Cerebellar nuclear complex (tissue), 1 donor: ENCODE measurements at places on chromosomes 12 and 14.

DNA sequence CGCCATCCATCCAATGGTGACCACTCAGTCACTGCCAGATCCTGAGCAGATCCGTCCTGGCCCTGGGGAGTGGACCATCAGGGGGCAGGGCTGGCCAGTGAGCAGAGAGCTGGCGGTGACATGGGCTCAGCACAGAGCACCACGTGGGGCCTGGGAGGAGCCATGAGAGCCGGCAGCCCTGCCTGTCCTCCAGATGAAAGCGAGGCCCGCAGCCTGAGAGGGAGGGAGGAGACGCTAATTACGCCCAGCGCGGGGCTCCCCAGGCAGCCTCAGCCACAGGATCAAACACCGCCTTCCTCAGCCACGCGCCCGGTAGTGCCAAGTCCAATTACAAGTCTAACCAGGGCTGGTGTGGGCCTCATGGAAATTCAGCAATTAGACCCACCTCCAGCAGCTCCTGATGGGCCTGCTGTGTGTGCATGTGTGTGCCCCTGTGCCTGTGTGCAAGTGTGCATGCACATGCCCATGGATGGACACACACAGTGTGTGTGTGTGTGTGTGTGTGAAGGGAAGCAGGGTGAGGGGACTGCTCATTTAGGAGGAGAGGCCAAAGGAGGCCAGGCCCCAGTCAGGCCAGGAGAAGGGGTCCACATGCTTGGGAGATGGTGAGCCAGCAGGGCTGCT is 68.0 kb downstream of the KIF26A start:
- no peak for DNase-seq

DNA sequence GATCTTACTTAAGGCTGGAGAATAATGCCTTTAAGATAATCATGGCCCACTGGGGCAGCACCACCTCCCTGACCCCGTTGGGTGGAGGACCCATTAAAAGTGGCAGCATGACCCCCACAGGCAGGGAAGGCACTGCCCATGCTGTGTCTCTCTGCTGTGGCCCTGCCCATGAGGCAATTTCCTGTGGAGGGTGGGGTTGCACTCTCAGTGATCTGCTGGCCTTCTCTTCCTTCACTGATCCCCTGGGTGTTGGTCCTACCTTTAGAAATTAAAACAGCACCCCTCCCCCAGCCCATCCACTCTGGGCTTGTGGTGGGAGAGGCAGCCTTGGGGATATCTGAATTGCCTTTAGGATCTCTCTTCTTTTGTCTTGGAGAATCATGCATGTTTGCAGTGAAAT is 17.3 kb downstream of the KLRK1 start:
- no peak for DNase-seq

DNA sequence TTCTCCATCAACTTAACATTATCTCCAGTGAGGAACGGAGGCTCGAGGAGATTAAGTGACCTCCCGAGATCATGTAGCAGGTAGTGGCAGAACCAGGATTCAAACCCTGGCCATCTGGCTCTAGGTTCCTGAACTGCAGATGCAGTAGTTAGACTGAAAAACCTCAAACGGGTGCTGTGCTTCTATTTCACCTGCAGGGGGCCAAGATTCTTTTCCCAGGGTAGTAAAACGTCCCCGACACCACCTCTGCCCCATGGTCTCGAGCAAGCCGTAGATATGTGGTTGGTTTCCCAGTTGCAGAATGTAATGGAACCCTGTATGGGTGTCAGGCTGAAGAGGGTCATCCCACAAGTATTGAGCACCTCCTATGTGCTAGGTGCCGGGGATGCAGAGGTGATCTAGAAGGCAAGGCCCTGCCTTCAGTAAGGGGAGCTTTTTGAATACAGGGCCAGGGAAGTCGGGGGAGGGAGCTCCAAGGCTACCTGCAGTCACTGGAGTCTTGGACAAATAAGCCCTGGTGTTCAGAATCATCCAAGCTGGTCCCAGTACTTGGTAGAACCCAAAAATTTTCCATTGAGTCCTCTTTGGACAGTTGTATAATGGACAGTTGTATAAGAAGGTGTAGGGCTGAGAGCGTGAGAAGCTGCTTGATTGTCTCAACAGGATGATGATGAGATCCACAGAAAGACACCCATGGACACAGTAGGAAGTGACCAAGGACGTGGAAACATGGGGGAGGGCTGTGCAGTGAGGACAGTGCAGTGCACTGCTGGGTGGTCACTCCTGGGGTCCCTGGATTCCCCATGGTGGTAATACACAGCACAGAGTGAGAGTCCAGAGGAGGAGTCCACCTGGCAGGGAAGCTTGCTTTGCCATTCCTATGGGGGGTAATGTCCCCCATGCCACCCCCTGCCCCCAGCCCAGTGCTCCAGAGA is 197.2 kb downstream of the CHST11 start:
- DNase-seq: no peak

DNA sequence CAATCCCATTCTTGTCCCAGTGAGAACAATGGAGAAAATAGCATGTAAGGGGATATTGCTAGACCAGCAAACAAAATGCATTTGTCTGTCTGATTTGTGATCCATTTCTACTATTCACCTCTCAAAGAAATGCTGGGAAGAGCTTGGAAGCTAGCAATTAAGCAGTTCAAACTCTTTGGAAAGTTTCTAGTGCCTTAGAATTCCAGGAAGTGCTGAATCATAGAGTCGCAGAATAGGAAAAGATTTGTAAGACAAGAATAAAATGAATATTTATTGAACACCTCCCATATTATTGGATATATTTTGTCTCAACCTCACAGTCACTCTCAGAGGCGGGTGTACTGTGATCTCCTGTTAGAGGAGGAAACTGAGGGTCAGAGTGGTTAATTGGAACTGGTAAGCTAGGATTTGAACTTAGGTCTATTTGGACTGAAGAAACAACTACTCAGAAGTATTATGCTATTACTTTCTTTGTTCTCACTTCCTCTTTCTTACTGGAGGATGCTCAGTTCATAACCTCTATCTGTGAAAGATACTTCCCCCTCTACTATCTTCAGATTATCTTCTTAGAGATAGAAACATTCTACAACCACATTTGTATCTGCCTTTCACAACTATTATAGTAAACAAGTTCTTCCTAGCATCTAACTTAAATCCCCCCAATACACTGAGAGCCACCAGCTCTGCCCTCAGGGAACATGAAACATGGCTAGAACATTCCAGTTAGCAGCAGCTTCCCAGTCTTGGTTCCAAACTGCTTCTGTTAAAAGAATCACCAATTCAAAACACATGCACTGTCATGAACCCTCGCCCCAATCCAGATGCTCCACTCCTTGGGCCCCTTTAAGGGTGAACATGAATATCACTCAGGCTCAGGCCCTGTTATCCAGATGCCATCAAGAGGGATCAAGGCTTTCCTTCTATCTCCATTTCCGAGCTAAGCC is 64.2 kb downstream of the DRAM1 start:
- DNase-seq: no peak

DNA sequence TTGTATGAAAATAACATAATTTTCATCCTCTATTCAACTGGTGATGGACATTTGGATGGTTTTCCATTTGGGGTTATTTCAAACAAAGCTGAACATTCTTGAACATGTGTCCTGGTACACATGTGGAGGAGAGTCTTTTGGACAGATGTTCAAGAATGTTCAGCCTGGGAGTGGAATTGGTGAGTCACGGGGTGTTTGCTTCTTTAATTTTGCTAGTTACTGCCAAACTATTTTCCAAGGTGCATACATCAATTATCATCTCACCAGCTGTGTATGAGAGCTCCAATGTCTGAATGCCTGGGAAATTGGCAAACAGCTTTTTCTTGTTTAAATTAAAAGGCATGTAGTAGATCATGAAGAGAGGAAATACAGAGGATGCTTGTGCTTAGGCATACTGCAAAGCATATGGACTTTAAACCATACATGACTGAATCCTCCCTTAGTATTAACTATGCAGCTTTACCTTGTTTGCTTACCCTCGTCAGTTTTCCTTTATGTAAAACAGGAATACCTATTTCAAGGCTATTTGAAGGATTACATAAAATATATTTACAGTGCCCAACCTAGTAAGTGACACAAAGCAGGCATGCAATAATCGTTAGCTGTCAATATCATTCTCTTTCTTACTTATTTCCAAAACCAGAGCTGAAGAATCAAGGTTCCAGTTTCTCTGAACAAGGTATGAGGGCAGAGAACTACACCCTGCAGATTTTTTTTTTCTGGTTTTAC is 152.1 kb downstream of the ITPR2 start:
- no peak for DNase-seq

GRCh38 chr12:124696693-124697476 is 129.5 kb upstream of the NCOR2 start:
- DNase-seq: no peak

- DNase-seq: no peak
These were observed 41.7 kb upstream of the NID2 start for GRCh38 chr14:52110441-52111086.

- DNase-seq: no peak
These were observed 340.9 kb downstream of the BCL11B start for GRCh38 chr14:98931126-98931525.

GRCh38 chr12:5220099-5220498 is 176.4 kb downstream of the KCNA5 start:
- no peak for DNase-seq

GRCh38 chr12:29818916-29819623 is 35.3 kb upstream of the TMTC1 start:
- no peak for DNase-seq

- no peak for DNase-seq
These were observed 13.2 kb downstream of the TCL1B start for GRCh38 chr14:95699412-95699811.

- DNase-seq: no peak
These were observed 8.6 kb downstream of the TUNAR start for GRCh38 chr14:95885278-95885677.

GRCh38 chr12:103998976-103999375 is 33.3 kb downstream of the TDG start:
- DNase-seq: no peak

DNA sequence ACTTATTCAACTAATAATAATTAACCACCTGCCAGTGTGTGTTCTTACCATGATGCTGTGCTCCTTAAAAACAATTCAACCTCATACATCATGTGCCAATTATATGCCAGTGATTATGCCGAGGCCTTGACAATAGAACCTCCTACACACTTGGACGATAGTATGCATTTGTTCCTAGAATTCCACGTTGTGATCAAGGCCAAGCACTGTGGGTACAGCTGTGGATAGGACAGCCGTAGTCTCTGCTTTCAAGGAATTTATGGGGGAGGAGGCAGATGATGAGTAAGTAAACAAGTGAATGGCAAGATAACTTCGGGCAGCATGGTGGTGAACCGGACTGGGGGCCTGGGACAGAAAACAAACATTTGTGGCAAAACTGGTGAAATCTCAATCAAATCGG is 18.0 kb upstream of the MYO1H start:
- no peak for DNase-seq

DNA sequence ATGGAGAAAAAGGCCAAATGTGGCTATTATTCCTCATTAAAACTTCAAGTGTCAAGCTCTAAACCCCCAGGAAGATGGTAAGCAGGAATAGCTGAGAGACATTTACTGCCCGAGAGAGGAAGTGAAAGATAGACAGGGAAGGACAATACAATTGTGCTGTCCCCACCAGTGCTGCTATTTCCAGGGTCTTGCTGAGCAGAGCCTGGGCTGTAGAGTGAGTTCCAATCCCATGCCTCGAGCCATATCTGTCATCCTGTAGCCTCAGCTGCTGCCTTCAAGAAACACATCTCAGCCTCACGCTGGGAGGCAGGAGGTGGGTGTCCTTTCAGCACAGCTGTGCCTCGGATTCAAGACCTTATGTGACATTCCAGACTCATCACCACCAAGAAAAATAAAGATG is 114.0 kb downstream of the RPAP3 start:
- DNase-seq: no peak

GRCh38 chr14:103735815-103736545 is 20.4 kb downstream of the ZFYVE21 start:
- DNase-seq: no peak

DNA sequence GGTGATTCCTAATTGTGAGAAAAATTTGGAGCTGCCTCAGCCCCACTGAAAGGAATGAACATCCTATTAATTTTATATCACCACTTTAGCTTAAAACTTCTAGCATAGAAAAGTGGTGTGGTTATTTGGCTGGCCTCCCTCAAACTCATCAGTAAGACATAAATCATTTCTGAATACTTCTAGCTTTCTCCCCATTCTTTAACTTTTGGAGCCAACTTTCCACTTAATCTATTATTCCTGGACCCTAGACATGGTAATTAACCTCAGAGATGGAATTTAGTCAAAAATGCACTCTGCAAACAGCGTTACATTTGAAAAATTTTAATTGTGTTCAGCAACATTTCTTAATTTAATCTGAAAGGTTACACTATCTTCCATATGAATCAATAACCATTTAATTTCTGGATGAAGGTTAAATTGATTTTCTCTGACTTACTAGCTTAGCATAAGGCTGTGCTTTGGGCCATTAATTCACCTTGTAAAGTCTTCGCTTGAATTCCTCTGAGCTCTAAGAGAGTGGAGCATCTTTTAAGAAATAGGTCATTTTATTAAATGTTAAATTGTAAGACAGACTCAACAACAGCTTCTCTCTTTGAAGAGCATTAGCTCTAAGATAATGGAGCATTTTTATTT is 753.6 kb upstream of the STXBP6 start:
- DNase-seq: no peak

- no peak for DNase-seq
These were observed 10.5 kb downstream of the BTBD6 start for GRCh38 chr14:105258846-105259245.

DNA sequence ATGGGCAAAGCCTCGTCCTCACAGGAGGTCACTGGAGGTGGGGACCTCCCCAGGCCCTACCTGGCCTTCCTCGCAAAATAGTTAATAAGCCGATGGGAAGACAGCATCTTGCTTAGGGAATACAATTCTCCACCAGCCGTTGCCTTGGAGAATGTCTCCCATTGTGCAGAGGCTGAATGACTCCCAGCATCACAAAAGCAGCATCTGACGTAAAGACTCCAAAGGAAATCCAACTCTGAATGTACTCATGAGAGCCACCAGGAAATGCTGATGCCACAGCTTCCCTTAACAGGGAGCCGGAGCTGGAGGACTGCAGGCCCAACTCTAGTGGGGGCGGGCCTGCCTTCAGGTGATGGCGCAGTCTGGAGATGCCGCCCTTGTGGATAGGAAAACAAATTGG is 15.5 kb downstream of the CCDC63 start:
- no peak for DNase-seq

DNA sequence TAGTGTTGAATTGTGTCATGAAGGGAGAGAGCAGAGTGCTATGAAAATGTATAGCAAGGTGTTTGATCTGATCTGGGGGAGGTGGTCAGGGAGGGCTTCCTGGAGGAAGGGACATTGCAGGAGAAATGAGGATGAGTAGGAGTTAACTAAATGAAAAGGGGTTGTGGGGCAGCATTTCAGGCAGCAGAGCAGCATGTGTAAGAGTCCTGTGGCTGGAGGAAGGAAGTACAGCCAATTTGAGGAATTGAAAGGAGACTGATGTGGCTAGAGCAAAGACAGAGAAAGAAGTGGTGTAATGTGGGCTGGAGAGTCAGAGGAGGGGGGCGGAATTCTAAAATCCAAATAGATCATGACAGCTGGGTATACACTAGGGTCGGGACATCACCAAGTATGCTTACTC is 20.5 kb downstream of the NPC2 start:
- no peak for DNase-seq

GRCh38 chr14:24712909-24713308 is 78.9 kb upstream of the GZMB start:
- no peak for DNase-seq
